Thymus (tissue), 14 donors: ENCODE measurements at places on chromosomes 12 and 14. TPM values are rescaled to one million over a fixed set of nuclear protein-coding genes. Genes with fewer than 3 reads are reported as not detected.

GRCh38 chr12:56998316-56998715, 8.0 kb downstream of the ZBTB39 start:
- peaks cover 24% of the 10 kb centered on the region for H3K36me3 ChIP-seq
- no peaks in the 10 kb centered on the region for H3K27me3 ChIP-seq
- no peak overlapping the region for H3K4me3 ChIP-seq
- no peak overlapping the region for H3K27ac ChIP-seq
- no peaks in the 10 kb centered on the region for H3K4me1 ChIP-seq

DNA sequence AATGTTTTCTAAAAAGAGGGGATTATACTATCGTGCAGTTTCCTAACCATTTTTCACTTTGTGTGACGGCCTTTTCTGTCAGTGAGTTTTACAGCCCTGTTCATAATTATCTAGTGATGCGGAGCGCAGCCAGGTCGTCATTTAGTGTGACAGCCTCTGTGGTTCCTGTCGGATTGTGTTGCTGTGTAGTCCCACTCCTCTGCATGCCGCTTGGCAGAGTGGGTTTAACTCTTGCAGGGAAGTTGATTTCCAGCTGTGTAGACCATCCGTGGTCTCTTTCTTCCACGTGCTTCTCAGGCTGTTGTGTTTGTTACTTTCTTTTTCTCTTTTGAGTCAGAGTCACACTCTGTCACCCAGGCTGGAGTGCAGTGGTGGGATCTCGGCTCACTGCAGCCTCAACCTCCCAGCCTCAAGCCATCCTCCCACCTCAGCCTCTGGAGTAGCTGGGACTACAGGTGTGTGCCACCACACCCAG, 8.6 kb downstream of the RAN start:
- no peak overlapping the region for H3K27ac ChIP-seq
- H3K4me3 ChIP-seq, result no peak overlapping the region

DNA sequence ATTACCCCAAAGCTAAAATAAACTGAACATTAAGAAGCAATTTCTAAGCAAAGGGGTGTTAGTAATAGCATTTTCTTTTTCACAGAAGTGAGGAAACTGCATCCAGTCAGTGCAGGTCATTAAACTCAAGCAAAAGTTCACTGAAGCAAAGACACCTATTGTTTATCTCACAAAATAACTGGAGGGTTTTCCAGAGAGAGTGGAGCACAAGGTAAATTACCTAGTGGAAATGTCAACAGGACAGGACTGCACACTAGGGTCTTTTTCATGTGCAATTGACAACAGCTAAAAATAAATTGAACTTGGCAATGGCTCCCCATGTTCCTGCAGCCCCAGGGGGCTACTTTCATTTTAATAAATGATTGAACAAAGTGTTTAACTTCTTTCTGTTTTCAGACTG, 742.0 kb downstream of the GALC start:
- no peak for DNase-seq
- no peaks in the 10 kb centered on the region for H3K4me1 ChIP-seq
- H3K27me3 ChIP-seq, result no peaks in the 10 kb centered on the region
- no peaks in the 10 kb centered on the region for H3K36me3 ChIP-seq

GRCh38 chr14:35420036-35420811, 15.7 kb upstream of the NFKBIA start:
- H3K36me3 ChIP-seq, result no peaks in the 10 kb centered on the region
- H3K4me3 ChIP-seq, result no peak overlapping the region
- no peak overlapping the region for H3K27ac ChIP-seq
- H3K27me3 ChIP-seq, result no peaks in the 10 kb centered on the region

GRCh38 chr12:1488908-1489381, 105.4 kb downstream of the FBXL14 start:
- peaks cover 18% of the 10 kb centered on the region for H3K4me1 ChIP-seq
- peak; percentile 23 for DNase-seq
- H3K36me3 ChIP-seq, result peaks cover 19% of the 10 kb centered on the region
- no peaks in the 10 kb centered on the region for H3K27me3 ChIP-seq

- H3K27me3 ChIP-seq, result peaks cover 13% of the 10 kb centered on the region
- H3K27ac ChIP-seq, result peak overlapping the region; percentile 21
- no peaks in the 10 kb centered on the region for H3K36me3 ChIP-seq
- H3K4me1 ChIP-seq, result no peaks in the 10 kb centered on the region
Observed at GRCh38 chr14:21825149-21825743, 151.6 kb upstream of the OR4E1 start.

DNA sequence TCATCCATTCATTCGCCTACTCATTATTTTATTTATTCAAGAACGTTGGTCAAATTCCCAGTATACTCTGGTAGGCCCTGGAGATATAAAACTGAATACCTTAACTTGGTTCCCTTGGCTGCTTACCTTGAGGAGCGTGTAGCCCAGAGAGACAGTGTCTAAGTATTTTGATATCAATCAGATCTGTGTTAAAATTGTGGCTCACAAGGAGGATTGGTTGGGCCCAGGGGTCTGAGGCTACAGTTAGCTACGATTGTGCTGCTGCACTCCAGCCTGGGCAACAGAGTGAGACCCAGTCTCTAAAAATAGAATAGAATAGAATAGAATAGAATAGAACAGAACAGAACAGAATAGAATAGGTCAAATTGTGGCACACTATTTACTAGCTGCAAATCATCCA, 438.4 kb downstream of the ADAMTS20 start:
- no peak for DNase-seq
- no peak overlapping the region for H3K27ac ChIP-seq
- H3K27me3 ChIP-seq, result no peaks in the 10 kb centered on the region
- H3K36me3 ChIP-seq, result no peaks in the 10 kb centered on the region
- H3K4me3 ChIP-seq, result no peak overlapping the region

GRCh38 chr12:53791735-53792326, 40.1 kb upstream of the CISTR start:
- H3K27ac ChIP-seq, result no peak overlapping the region
- H3K27me3 ChIP-seq, result no peaks in the 10 kb centered on the region
- H3K4me1 ChIP-seq, result no peaks in the 10 kb centered on the region
- no peaks in the 10 kb centered on the region for H3K36me3 ChIP-seq
- DNase-seq, result no peak
- H3K4me3 ChIP-seq, result no peak overlapping the region

The KERA gene
- total RNA-seq, result 0.05 TPM

DNA sequence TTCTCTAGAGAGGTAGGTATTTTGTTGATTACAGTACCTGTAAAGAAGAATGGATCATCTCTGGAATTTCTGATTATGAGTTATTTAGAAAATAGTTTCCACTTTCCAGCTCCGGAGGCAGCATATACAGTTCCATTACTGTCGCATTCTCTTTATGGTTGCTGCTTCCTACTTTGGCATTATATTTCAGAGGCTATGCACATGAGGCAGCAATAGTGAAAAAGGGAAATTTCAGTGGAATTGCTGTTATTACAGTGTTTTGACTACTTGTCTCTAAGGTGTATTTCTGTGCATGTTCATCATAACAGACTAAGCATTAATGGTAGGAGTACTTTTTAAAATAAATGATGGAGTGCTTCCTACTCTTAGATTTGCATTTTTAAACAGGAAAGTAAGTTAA, 10.2 kb downstream of the GNG2 start:
- no peaks in the 10 kb centered on the region for H3K36me3 ChIP-seq
- H3K27ac ChIP-seq, result no peak overlapping the region
- no peak for DNase-seq
- H3K27me3 ChIP-seq, result no peaks in the 10 kb centered on the region
- H3K4me3 ChIP-seq, result no peak overlapping the region

The OTX2 gene
- 0.14 TPM for total RNA-seq

- no peak overlapping the region for H3K27ac ChIP-seq
- DNase-seq, result no peak
- H3K4me1 ChIP-seq, result no peaks in the 10 kb centered on the region
Observed at GRCh38 chr14:78618368-78618767, 448.2 kb downstream of the NRXN3 start.

DNA sequence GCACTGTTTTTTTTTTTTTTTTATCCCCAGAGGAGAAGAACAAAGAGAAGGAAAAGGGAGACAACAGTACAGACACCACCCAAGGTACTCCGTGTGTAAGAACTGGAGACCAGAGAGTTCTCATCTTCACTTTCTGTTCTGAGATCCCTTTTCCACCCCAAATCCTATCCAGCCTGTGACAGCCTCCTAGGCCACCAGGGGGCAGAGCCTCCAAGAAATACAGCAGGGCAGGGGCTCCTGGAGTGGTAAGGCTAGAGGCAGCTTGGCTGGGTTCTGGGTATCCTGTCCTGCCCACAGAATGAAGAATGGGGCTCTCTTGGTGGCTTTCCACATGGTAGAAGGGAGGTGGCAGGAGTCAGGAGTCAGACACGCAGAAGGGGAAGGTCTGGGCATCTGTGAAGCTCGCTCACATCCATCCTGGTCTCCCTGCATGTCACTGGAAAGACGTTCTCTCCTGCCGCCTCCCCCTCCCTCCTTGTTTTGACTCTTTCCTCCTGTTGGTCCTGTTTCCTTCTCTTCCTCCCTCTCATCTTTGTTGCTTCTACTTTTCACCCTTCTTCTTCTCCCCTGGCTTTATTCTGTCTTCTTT, 12.0 kb downstream of the CLSTN3 start:
- H3K27me3 ChIP-seq, result no peaks in the 10 kb centered on the region
- peak; percentile 66 for DNase-seq
- H3K4me3 ChIP-seq, result no peak overlapping the region
- no peaks in the 10 kb centered on the region for H3K4me1 ChIP-seq

DNA sequence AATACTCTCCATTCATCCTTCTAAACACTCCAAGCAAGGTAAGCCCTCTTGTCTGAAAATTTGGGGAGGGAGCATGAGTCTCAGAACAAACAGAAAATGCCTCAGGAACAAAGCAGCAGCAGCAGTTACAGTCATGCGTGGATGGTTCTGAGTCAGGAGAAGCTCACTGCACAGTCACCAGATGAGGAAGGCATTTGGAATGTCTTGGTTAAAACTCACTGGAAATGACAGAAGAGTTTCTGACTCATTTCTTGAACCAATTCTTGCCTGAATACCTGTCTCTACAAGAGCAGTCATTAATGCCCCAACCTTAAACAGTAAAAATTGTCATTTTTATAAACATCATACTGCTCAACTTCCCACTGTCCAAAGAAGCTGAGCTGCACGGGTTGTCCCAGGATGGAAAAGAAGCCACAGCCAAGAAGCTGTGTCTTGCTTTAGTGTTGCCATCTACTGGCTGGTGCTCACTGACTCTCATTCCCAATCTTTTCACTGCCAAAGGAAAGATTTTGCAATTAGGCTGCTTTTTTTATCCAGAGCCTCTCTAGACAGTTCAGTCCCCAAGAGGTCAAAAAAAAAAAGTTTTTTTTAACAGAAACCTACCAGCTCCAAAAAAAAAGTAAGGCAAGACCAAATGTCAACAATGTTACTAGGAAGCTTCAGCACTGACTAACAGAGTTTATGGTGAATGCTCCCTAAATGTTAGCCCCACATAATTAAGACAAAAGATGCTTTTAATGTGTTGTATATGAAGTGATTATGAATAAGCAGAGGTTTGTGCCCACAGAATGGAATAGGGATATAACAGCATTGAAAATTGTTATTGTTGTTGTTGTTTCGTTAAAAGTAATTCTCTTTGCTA, 40.4 kb downstream of the KICS2 start:
- no peaks in the 10 kb centered on the region for H3K4me1 ChIP-seq
- H3K27ac ChIP-seq, result no peak overlapping the region
- no peak for DNase-seq
- H3K4me3 ChIP-seq, result no peak overlapping the region
- no peaks in the 10 kb centered on the region for H3K27me3 ChIP-seq
- no peaks in the 10 kb centered on the region for H3K36me3 ChIP-seq

DNA sequence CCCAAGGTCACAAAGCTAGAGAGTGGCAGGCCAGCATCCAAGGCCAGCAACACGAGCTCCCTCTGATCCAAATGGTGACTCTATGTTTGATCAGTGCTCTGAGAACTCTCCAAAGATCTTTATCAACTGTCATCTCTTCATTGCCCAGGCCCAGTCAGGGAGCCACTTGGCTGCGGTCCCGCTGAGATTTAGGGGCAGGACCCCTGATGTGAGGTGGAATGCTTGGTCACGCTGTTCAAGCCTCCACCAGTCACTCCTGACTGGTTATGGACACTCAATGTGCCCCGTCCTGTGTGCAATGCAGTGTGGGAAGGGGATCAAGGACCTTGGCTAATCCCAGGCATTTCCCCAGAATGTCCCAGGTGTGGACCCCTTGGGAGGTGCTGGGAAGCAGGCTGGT, 19.8 kb upstream of the TCL1B start:
- H3K27me3 ChIP-seq, result no peaks in the 10 kb centered on the region
- no peaks in the 10 kb centered on the region for H3K36me3 ChIP-seq
- no peak overlapping the region for H3K4me3 ChIP-seq
- H3K27ac ChIP-seq, result no peak overlapping the region

DNA sequence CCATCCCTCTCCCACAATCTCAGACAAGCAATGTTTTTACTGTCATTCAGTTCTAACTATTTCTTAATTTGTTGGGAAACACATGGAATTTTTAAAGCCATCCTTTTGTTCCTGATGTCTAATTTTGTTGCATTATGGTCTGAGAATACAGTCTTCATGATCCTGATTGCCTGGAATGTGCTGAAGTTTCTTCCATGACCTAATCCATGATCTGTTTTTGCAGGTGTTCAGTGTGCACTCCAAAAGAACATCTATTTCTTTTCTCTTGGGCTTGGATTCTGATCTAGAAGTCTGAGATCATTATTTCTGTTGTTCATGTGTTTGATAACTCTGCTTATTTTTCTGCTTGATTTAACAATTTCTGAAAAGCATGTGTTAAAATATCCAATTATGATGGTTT, 43.2 kb upstream of the PHC1 start:
- H3K4me3 ChIP-seq, result no peak overlapping the region
- no peak overlapping the region for H3K27ac ChIP-seq
- no peaks in the 10 kb centered on the region for H3K36me3 ChIP-seq
- no peak for DNase-seq

GRCh38 chr14:55819610-55820304, 239.8 kb downstream of the KTN1 start:
- H3K27me3 ChIP-seq, result no peaks in the 10 kb centered on the region
- H3K4me1 ChIP-seq, result no peaks in the 10 kb centered on the region
- H3K27ac ChIP-seq, result no peak overlapping the region
- no peak overlapping the region for H3K4me3 ChIP-seq

DNA sequence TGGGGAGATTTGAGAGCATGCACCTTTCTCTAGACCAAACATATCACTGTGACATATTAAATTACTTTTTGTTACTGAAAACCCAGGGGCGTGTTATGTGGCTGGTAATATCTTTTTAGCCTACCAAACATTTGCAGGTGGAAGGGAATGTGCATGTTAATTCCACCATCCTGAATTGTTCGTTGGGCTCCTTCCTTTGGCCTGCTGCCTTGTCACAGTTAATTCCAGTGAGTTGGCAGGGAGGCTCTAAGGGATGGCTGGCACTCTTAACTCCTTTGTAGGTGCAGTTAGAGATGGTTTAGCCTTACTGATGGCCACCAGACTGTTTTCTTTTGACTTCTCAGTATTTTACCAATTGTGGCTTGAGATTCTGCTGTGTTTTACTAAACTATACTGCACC, 64.5 kb downstream of the DIP2B start:
- H3K27me3 ChIP-seq, result no peaks in the 10 kb centered on the region
- DNase-seq, result no peak
- no peak overlapping the region for H3K27ac ChIP-seq
- no peaks in the 10 kb centered on the region for H3K4me1 ChIP-seq

- no peak for DNase-seq
- peaks cover 16% of the 10 kb centered on the region for H3K36me3 ChIP-seq
- no peak overlapping the region for H3K4me3 ChIP-seq
- H3K4me1 ChIP-seq, result no peaks in the 10 kb centered on the region
Observed at GRCh38 chr14:71061458-71061857, 154.2 kb downstream of the PCNX1 start.

GRCh38 chr12:31923063-31923412, 36.2 kb upstream of the RESF1 start:
- H3K27ac ChIP-seq, result no peak overlapping the region
- no peaks in the 10 kb centered on the region for H3K27me3 ChIP-seq
- H3K4me3 ChIP-seq, result no peak overlapping the region
- H3K36me3 ChIP-seq, result no peaks in the 10 kb centered on the region

The POU6F1 gene
- 0.42 TPM for total RNA-seq

- H3K27me3 ChIP-seq, result no peaks in the 10 kb centered on the region
- no peak overlapping the region for H3K4me3 ChIP-seq
- no peak for DNase-seq
- no peaks in the 10 kb centered on the region for H3K36me3 ChIP-seq
Observed at GRCh38 chr12:124032265-124032886, 59.4 kb downstream of the ZNF664 start.
